GM04504 (cell line): ENCODE measurements at places on chromosomes 1 and 21.

DNA sequence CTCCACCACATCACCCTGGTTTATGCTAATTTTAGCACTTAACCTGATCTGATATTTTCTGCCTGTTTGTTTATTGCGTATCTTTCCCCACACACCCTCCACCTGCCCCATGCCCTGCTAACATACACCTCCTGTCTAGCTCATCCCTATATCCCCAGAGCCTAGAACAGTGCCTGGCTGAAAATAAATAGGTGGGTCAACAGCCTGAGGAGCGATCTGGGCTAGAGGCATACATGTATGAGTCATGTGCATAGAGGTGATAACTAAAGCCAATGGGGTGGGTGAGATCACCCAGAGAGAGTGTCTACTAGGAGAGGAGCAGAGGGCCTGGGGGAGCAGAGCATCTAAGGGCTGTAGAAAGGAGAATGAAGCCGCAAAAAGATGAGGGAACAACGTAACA lies 2.7 kb downstream of the HTR1D start:
- DNase-seq: no peak

GRCh38 chr21:44958471-44959191 lies 18.8 kb downstream of the SLX9 start:
- peak; percentile 55 for DNase-seq

DNA sequence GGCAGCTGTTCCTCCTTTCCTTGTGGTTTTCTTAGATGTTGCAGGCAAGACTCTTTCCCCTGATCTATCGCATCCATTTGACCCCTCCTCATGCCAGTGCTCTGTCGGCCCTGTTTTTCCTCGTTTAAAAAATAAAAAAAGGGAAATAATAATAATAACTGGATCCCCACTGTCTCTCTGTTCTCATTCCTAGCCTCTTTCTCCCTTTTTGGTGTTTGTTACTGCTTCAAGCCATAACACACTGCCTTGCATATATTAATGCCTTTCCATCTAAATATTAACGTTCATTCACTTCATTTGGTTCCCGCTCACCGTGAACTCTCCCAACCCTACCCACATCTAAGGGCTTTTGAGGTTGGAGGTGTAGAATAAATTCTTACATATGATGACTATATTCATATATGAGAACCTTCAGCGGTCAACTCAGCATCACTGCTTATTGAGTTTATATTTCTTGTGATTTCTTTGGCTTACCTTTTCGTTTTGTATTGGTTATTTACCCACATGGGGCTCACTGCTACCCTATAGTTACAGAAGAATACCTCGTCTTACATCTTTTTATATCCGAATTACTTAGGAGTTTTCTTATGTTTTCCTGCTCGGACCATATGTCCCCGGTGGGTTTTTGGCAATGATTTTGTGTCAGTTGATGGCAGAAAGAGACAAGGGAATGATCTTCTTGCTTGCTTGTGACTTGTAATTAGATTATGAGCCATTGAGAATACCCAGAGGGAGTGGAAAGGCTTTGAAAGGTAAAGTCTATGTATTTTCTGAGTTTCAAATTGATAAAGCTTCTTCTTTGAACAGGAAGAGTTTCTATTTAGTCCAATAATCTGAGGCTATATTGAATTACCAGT lies 805 bp downstream of the ATG4C start:
- DNase-seq: no peak

GRCh38 chr1:181391301-181391900 lies 91.9 kb upstream of the CACNA1E start:
- no peak for DNase-seq

DNA sequence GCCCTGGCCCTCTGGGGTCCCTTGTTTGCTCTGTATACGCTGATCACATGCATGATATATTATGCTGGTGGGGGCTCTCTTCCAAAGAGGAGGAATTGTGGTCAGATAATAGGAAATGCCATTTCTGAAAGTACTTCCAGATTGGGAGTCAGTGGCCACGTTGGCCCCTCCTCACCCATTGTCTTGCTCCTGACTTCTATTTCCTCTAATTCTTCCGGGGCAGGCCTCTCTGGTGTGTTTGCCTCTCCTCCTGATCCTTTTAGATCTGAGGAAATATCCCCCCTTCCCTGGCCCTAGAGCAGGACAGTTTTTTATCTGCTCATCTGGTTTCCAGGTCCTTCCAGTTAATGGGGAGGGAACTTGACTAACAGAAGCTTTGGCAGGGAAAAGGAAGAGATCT lies 2.9 kb downstream of the VANGL2 start:
- DNase-seq: no peak
